GM23248 (cell line): ENCODE measurements at places on chromosomes 2 and 18. TPM values are rescaled to one million over a fixed set of nuclear protein-coding genes. Genes with fewer than 3 reads are reported as not detected.

The PLEK gene
- polyA plus RNA-seq = 0.15 and 0.39 TPM in 2 replicates

The RBKS gene
- polyA plus RNA-seq = 3.6 and 4.0 TPM in 2 replicates

The FER1L5 gene
- 0.05 and 0.08 TPM in 2 replicates for polyA plus RNA-seq

The MAPRE3 gene
- 21.6 and 23.0 TPM in 2 replicates for polyA plus RNA-seq

- H3K36me3 ChIP-seq = no peaks in the 10 kb centered on the region
- peaks cover 26% of the 10 kb centered on the region for H3K4me1 ChIP-seq
- no peaks in the 10 kb centered on the region for H3K27me3 ChIP-seq
- no peak overlapping the region for H3K4me3 ChIP-seq
- no peak overlapping the region for H3K27ac ChIP-seq
Measured at GRCh38 chr18:74950479-74950878, 258.5 kb downstream of the PTGR3 start.

- DNase-seq = peak; percentile 88
- no peaks in the 10 kb centered on the region for H3K27me3 ChIP-seq
- H3K36me3 ChIP-seq = no peaks in the 10 kb centered on the region
- peak overlapping the region; percentile 42 for H3K27ac ChIP-seq
- H3K4me1 ChIP-seq = peaks cover 27% of the 10 kb centered on the region
Measured at GRCh38 chr2:223580951-223581350, 21.2 kb downstream of the SCG2 start.

DNA sequence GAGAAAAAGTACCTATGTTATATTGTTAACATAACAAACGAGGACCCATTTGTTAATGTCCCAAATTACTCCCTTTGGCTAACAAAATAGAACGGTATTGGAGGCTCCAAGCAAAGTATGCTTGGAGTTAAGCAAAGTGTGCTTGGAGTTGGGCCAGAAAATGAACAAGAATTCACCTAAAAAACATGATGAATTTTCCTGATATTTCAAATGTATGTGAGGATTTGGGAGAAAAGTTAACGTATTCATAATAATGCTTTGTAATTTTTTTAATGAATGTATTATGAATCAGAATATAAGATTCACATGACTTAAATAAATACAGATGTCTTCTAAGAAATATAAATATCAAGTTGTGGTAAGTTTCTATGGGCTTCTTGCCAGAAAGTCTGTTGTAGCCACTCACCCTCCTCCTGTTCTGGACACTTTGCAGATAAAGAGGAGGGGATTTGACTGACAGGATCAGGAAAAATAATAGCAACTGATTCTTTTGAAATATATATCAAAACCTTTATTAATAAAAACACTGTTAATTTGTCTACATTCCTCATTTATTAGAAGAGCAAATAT lies 423.7 kb upstream of the MMADHC start:
- DNase-seq = no peak
- H3K4me1 ChIP-seq = peaks cover 9% of the 10 kb centered on the region
- no peak overlapping the region for H3K4me3 ChIP-seq
- no peaks in the 10 kb centered on the region for H3K36me3 ChIP-seq
- no peak overlapping the region for H3K27ac ChIP-seq
